GM23248 (cell line): ENCODE measurements at places on chromosomes 2 and 18. TPM values are rescaled to one million over a fixed set of nuclear protein-coding genes. Genes with fewer than 3 reads are reported as not detected.

DNA sequence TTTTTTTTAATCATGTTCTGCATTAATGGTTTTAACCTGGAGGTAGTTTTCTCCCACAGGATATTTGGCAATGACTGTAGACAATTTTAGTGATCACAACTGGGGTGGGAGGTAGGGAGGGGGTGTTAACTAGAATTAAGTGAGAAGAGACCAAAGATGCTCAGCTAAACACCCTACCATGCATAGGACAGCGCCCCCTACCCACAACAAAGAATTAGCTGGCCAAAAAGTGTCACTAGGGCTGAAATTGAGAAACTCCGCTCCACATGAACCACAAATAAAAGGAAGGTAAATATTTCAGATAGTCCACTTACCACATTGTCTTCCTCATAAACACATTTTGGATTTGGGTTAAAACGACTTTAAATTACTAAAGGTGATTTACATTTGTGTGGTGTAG, 942.6 kb downstream of the SUCLG1 start:
- DNase-seq, result no peak

DNA sequence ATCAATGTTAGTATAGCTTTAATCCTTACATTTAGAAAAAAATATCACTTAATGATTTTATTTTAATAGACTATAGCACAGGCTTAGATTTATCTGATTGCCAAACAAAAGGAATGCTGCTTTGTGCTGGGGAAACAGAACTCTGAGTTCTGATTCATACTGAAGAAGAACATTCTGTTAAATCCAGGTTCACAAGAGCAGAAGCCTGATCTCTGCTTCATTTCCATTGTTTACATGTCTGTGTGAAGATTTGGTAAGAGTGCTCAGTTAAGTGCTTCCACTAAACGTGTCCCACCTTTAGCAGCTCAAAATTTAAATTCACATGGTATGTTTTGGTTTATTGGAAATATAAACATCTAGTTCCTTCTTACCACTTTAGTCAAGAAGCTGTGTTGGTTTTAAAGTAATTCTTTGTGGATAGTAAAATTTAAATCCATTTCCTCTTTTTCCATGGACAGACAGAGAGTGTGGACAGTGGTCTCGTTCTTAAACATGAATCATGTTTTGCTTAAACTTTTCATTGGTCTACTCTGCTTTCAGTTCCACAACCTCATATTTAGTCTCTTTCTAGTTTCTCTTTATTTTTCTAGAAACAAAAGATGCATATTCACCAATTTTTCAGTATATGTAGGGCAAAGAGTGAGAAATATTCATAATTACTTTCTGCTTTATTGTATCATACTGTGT, 59.1 kb downstream of the NYAP2 start:
- DNase-seq, result no peak

GRCh38 chr2:18976168-18976961, 382.1 kb downstream of the OSR1 start:
- peak; percentile 90 for DNase-seq

GRCh38 chr2:162636206-162636728, 202.3 kb downstream of the KCNH7 start:
- DNase-seq, result no peak

DNA sequence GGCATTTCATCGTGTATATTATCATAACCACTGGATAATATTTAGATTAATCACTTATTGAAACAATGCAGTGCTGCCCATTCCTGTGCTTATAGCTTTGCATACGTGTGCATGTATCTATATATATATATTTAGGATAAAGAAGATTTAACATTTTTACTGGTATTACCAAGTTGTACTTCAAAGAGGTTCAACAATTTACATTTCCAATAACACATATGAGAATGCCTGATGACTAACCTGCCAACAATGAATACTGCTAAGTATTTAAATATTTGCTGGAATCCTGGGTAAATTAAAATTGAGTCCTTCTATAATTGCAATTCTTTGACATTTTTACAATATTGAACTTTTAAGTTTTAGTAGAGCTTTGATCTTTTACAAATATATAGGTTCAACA, 111.4 kb downstream of the SLC39A10 start:
- DNase-seq, result peak; percentile 32

DNA sequence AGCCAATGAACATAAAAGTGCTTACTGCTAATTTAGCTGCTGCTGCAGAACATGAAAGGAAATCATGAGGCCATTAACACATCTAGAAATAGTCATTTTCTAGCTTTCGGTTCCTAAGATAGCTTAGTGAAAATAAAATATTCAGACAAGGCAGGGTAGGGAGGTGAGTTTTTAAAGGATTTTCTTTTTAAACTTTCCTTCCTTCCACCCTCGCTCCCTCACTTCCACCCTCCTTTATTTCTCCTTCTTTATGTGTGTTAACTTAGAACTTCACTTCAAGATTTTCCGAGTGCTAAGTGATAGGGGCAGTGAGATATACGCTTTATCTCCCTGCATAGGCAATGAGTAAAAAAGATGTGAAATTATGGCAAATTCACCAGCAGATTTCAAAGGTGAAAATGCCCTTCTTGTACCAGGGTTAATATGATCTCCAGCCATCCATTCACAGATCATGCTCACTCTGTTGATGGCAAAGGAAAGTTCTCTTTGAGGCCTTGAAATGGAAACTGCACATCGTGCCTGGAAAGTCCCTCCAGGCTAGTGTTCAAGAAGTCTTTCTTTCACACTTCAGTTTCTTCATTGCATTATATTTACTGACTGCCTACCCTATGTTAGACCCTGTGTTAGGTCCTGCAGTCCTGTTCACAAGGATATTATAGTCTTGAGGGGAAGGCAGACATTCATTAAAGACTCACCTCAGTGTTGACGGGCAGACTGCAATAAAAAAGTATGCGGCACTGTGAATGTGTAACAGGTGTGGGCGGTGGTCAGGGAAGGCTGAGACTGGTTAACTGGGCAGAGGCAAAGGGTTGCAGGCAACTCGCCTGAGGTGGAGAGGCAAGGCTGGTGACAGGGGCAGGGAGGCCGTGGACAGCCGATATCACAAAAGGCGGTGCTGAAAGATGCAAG, 200.8 kb downstream of the PLCL1 start:
- no peak for DNase-seq

GRCh38 chr18:74652392-74652988, 54.8 kb downstream of the ZNF407 start:
- DNase-seq, result peak; percentile 64

DNA sequence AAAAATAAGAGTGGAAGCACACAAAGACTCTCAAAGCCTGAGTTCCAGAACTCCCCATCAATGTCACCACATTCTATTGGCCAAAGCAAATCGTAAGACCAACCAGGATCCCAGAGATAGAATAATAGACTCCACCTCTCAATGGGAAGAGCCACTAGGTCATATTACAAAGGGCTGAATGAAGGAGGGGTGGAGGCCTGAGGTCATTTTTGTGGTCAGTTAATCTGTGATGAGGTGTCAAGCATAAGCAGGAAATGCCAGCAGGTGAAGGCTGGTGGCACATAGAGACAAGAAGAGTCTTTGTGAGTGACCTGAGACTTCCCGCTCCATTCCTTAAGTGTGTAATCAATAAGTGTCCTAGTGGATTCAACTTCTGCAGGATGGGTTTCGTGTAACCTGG, 144.3 kb downstream of the TFCP2L1 start:
- no peak for DNase-seq

GRCh38 chr2:155301221-155301620, 602.7 kb downstream of the KCNJ3 start:
- DNase-seq, result no peak

GRCh38 chr2:176118601-176119339, 2.2 kb downstream of the HOXD10 start:
- DNase-seq, result peak; percentile 78

DNA sequence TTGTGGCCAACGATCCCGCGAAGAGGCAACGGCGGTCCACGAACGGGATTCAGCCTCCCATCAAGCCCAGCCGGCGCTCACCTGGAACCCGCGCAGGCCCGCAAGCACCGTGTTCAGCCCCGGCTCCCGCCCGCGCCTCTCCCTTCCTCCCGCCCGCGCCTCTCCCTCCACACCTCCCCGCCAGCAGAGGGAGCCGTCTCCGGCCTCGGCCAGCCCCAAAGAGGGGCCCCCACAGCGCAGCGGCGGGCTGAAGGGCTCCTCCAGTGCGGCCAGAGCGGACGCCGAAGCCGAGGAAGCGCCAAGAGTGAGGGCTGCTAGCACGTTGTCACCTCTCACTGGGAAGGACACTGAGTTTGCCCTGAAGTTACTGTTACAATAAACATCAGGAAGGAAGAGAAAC, 55.3 kb upstream of the LAPTM4A start:
- DNase-seq, result no peak

- no peak for DNase-seq
Measured at GRCh38 chr2:149170156-149170555, 131.7 kb downstream of the LYPD6B start.

GRCh38 chr18:59927246-59927825, 27.5 kb downstream of the PMAIP1 start:
- DNase-seq, result peak; percentile 25

KCNG3 gene
- not detected in 2 replicates for total RNA-seq

TUBA4B gene
- total RNA-seq, result not detected in 2 replicates

GKN1 gene
- total RNA-seq, result not detected in 2 replicates

ARHGAP25 gene
- not detected in 2 replicates for total RNA-seq

CFAP210 gene
- not detected in 2 replicates for total RNA-seq

NFE2L2 gene
- total RNA-seq, result 62.0 and 77.4 TPM in 2 replicates

RTP5 gene
- not detected in 2 replicates for total RNA-seq

CFAP65 gene
- total RNA-seq, result not detected in 2 replicates
